ENCODE measurements at places on chromosomes 2 and 18.
A peak's percentile ranks its signal among the peaks of the same experiment; 100 is the strongest.

- DNase-seq: no peak
Measured at GRCh38 chr2:17610521-17610920, 70.0 kb downstream of the VSNL1 start.

DNA sequence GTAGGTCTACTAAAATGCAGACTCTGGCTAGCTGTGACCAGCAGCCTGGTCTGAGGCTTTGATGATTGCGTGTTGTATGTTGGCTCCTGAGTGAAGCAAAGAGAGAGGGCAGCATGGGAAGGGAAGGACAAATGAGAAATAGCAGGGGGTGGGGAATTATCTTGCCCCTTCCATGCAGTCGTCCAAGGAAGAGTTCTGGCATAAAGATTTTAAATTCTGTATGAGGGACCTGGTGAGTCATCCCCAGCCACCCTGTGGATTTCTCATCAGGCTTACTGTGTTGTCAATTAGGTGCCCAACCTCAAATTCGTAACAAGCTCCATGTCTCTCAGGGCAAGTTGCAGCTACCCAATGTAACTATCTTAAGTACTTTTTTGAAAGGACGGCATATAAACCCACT, 72.1 kb upstream of the NOSTRIN start:
- no peak for DNase-seq

DNA sequence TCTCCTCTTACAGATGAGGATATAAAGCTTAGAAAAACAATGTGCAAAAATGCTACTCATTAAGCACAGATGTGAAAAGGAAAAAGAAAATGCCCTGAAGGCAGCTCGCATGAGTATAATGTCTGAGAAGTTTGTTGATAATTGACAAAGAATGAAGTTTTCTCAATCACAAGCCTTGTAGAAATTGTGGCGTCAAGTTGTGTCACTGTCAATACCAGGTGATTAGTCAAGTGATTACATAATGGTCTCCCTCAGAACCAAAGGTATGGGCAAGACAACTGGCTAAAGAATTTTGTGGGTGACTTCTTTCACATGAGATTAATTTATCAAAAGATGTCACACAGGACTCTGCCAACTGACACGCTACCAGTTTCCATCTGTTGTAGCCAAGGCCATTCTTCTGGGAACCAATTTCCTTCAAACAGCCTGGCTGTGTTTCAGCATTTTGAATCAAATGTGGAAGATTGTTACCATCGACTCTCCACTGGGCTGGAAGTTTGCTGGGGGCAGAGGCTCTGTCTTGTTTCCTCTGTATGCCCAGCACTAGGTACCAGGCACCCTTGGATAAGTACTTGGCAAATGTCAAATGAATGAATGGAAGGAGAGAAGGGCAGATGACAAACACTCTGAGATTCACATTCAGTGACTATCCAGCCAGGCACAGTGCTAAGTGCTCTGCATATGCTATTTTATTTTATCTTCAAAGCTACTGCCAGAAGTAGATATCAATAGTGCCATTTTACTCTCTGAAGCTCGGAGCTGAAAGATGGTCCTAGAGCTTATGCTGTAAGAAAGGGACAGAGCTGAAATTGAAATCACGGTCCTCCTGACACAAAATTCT, 5.9 kb upstream of the FN1 start:
- DNase-seq: no peak

DNA sequence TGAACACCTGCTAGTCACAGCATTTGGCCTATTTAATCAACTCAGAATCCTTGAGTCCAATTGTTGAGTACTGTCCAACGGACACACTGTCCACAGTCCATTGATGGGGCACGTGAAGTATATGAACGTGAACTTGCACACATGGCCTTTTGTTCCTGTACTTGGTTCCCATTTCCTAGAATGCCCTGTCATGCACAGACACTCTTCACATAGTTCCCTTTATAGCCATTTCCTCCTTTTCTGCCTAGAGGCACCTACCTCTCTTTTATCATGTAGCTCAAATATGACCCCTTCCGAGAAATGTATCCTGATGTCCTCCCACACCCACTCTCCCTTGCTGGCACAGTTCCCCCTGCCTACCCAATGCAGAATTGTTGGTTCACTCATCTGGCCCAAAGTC, 8.7 kb upstream of the CRYGA start:
- no peak for DNase-seq

DNA sequence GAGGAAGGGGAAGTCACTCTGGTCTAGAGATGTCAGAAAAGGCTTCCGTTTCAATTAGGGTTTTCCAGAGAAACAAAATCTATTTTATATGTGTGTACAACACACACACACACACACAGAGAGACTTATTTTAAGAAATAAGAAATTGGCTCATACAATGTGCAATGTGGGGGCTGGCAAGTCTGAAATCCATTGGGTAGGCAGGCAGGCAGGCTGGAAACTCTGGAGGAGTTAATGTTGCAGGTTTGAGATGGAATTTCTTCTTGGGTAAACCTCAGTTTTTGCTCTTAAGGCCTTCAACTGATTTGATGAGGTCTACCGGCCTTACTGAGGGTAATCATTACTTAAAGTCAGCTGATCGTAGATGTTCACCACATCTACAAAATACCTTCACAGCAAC, 62.6 kb downstream of the MDH1 start:
- no peak for DNase-seq

DNA sequence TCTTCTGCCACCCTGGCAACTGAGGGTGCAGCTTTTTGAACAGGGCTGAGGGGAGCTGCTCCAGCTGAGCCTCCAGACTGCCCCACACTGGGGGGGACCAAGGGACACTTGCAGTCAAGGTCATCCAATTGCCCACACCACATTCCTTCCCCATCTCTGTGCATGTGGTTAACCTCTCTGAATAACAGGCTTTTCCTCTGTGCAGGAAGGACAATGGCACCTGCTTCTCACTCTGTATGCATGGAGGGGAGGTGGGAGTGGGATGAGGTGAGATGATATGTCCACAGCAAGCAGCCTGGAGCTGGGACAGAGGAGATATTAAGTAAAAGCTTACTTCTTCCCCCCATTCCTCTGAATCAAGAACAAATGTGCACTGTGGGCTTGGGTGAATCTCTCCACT, 39.1 kb upstream of the TEX51 start:
- DNase-seq: no peak

GRCh38 chr2:225008179-225008856, 34.0 kb downstream of the DOCK10 start:
- DNase-seq: peak; percentile 42

DNA sequence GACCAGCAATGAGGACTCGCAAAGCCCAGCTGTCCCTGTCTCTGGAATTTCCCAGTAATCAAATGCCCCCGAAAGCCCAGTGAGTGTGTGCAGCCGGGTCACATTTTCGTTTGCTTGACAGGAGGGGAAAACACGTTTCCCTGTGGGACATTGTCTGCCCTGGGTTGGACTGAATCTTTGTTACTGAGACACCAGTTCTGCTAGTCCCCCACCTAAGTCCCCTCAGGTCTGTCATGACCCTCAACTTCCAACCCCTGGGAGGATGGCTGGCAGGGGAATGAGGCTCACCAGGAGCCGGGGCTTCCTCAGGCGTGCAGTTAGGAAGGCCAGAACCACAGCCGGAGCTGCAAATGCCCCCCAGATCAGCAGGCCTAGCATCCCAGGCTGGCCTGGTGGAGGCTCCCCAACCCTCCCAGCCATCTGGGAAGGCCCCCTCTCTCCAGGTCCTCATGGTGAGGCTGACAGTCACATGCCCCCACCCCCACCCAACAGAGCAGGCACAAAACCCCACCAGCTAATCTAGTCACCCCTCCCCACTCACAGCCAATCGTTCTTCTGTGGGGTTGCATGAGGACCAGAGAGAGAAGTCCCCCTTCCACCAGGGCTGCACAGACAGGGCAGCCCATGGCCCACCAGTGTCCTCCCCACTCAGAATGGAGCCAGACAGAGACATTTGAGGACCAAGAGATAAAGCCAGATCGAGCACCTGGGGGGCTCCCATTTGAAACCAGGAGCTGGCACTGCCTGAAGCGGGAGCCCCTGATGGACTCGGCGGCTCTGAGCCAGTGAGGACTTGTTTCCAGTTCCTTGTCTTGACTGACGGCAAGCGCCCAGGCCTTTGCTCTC, 33.6 kb downstream of the CYP26B1 start:
- no peak for DNase-seq

- DNase-seq: no peak
Measured at GRCh38 chr2:231170055-231170454, 28.4 kb upstream of the ARMC9 start.

- no peak for DNase-seq
Measured at GRCh38 chr2:194100201-194100600, 1556.8 kb upstream of the SLC39A10 start.

DNA sequence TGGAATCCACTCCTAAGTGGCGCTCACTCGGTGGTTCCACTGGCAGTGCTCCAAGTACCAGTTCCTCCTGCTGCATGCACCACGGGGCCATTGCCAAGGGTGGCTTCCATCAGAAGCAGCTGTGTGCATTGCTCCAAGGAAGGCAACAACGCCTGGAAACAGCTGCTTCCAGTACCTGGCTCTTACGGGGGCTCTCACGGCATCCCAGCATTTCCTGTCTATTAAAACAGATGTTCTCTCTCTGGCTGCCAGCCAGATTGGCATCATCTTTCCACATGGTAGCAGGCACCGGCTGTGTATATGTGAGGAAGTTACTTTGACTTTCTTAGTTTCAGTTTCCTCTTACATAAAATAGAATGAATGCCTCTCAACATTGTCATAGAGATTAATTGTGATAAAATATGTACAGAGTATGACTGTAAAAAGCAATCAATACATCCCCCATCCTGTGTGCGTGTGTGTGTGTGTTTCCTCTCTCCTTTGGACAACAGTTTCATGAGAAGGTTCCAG, 84.9 kb downstream of the CMPK2 start:
- DNase-seq: peak; percentile 85

- no peak for DNase-seq
Measured at GRCh38 chr2:235330775-235331451, 162.9 kb upstream of the AGAP1 start.

DNA sequence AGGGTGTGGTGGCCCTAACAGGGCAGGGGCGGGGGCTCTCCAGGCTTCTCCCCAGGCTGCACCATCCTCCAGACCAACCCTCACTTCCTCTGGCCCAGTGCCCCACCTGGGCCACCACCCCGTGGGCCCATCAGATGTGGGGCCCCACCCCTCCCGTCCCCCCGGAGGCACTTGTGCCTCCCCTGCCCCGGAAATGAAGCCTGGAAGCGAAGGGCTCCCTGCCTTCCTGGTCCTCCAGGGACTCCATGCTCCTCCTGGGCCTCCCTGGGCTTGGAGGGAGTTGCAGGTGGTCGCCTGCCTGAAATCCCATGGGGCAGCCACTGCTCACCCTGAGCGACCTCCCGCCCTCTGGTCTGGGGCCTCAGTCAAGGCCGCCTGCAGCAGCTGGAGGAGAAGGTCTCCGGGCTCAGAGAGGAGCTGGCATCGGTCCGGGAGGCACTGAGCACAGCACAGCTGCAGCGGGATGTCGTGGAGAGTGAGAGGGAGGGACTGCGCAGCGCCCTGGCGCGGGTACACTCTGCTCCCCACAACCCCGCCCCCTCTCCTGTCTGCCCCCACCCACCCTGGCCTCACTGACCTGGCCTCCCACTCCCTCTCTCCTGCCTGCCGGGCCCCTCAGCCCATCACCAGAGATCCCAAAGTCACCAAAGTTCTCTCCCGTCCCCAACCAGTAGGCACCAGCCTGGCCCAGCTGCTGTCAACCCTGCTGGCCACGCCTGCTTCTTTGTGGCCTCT, 28.0 kb downstream of the CROCC2 start:
- DNase-seq: peak; percentile 32

- DNase-seq: no peak
Measured at GRCh38 chr18:71431171-71431570, 1113.0 kb downstream of the CBLN2 start.

- DNase-seq: no peak
Measured at GRCh38 chr18:73544032-73544431, 603.6 kb downstream of the FBXO15 start.

- no peak for DNase-seq
Measured at GRCh38 chr18:419541-420175, 80.8 kb downstream of the COLEC12 start.

DNA sequence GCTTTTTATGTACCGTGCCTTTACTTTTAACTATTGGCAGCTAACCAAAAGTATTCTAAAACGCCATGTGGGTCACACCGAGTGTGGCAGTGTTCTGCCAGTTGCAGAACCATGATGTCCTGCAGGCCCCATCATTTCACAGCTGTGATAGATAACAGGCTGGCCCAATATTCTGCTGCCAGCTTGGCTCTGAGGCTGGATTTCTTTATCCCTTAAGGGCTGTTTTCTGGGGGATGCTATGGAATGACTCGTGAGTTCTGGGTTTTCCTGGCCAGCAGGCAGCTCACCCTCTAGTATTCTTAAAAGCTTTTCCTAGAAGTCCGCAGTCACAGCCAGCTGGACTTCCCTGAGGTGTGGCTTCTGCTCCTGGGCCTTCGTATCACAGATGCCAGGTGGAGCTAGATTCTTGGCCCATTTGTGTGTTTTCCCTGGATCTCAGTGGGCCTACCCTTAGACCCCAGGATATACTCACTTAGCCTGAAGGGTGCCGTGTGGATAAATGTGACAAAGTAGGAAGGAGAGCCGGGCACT, 41.0 kb downstream of the FHOD3 start:
- DNase-seq: no peak

GRCh38 chr2:65319674-65320041, 92.0 kb downstream of the ACTR2 start:
- DNase-seq: no peak

DNA sequence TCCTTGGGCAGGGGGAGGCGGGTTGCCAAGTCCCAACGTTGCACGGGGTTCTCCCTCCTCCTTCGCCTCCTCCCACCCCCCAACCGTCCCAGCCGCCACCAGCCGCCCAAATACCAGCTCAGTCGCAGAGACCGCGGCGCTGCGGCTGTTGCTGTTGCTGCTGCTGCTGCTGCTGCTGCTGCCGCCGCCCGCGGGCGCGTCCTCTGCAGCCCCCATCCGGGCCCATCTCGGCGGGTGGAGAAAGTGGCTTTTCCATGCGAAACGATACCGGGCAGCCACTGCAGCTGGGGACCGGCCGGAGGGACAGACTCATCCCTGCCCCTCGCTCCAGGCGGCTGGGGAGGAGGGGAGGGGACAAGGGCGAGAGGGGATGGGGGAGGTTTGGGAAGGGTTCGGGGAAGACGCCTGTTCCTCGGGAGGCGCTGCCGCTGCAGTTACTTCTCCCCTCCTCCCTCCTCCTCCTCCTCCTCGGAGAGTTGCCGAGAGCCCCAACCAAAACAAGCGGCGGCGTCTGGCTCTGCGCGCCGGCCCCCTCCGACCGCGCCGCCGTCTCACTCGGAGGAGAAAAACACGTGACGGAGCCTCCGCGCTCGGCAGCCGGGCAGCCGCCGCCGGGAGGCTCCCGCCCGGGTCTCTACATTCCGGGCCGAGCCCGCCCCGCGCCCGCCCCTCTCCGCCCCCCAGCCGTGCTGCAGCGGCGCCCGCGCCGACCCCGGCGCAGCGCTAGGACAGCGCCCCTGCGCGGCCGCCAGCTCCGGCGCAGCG, at the start of gene IRS1:
Gene IRS1, minus strand, starts transcription at position 610 of the 765 bp plus-strand sequence. CDS start 1,082 bp downstream, outside the sequence.
- peak; percentile 56 for DNase-seq

- DNase-seq: no peak
Measured at GRCh38 chr18:76055025-76055424, 440.0 kb downstream of the ZNF516 start.

- DNase-seq: no peak
Measured at GRCh38 chr18:33184175-33184574, 256.3 kb downstream of the CCDC178 start.

GRCh38 chr2:3154700-3155099, 222.9 kb downstream of the EIPR1 start:
- DNase-seq: no peak
